ENCODE measurements at places on chromosomes 1 and 21.

- DNase-seq, result no peak
Observed at GRCh38 chr21:29078869-29079767, 5.7 kb upstream of the CCT8 start.

GRCh38 chr1:242554577-242554976 lies 30.1 kb upstream of the PLD5 start:
- no peak for DNase-seq

DNA sequence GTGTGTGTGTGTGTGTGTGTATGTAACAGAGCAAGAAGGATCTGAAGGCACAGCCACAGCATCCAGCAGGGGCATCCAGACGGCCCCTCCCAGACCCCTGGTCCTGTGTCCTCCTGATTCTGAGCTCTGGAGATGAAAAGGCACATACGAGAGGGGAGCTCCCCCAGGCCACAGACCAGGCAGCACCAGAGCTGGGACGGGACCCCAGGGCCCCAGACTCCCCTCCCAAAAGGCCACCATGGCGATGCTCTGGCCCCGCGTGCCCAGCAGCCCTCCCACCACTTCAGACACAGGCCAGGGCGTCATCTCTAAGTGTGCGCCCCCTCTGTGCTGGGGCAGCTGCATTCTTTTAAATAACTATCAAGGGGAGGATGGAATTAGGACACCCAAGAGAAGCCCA lies 245.8 kb downstream of the MATN1 start:
- DNase-seq, result no peak

GRCh38 chr1:52032124-52032784 lies 1.4 kb downstream of the KTI12 start:
- DNase-seq, result no peak

GRCh38 chr1:54465351-54465811 lies 59.2 kb upstream of the SSBP3 start:
- no peak for DNase-seq

- no peak for DNase-seq
Observed at GRCh38 chr1:40848530-40849189, 13.5 kb downstream of the CITED4 start.

DNA sequence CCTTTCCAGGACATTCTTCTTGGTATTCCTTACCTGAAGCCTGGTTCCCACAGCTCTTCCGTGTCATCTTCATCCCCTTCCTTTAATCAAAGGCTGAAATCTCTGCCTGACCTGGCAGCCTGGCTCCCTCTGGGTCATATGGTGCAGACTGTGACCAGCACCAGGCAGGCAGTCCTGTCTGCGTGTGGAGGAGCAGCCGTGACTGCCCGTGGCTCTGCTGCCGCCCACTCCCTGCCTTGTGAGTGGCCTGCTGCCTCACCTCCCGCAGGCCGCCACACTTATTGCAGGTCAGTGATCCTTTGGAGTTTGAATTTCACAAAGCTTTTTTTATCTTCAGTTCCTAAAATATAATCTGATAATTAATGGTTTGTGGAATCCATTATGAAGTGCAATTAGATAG lies 36.2 kb upstream of the EPHA8 start:
- DNase-seq, result no peak

- DNase-seq, result no peak
Observed at GRCh38 chr1:39089931-39090521, 63.9 kb downstream of the NDUFS5 start.

DNA sequence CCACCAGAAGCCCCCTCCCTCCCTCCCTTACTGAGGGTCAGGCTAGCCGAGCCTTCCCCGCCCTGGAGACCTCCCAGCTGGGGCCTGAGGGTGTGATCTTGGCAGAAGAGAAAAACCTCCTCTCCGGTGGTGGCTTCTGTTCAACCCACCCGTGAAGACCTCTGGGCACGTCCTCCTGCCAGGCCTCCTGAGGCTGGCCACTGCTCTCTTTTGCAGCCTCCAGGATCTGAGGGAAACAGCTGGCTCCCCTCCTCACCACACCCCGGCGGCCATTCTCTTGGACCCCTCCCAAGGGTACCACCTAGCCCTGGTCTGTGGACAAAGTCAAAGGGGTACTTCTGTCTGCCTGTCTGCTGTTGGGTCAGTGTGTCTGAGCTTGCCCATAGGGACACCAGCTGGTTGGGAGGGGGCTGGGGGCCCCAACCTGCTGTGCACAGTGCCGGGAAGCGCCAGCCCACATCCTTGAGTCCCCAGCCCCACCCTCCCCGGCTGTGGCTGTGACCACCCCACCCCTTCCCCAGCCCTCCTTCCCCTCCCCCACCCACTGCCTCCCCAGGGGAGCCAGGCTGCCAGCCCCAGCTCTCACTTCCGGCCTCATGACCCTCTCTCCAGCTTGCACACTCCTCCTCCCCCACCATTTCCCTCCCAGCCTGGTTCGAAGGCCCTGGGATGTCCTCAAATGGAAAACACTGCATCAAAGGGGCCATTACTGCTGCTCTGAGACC lies 48.1 kb downstream of the AHDC1 start:
- DNase-seq, result no peak

- DNase-seq, result no peak
Observed at GRCh38 chr1:101603726-101604125, 366.9 kb downstream of the S1PR1 start.

- DNase-seq, result no peak
Observed at GRCh38 chr1:24463776-24464735, 38.6 kb upstream of the RCAN3 start.

GRCh38 chr1:25473653-25474225 lies 43.0 kb downstream of the MACO1 start:
- no peak for DNase-seq

GRCh38 chr1:178486100-178487069 lies 10.4 kb downstream of the CLEC20A start:
- no peak for DNase-seq
